Cardiac septum (tissue), 1 donor: ENCODE measurements at places on chromosomes 4 and X. TPM values are rescaled to one million over a fixed set of nuclear protein-coding genes. Genes with fewer than 3 reads are reported as not detected.

GRCh38 chrX:136291824-136292223, 8.9 kb upstream of the ADGRG4 start:
- no peak for DNase-seq

GRCh38 chrX:42131856-42132255, 208.5 kb upstream of the CASK start:
- DNase-seq, result no peak

DNA sequence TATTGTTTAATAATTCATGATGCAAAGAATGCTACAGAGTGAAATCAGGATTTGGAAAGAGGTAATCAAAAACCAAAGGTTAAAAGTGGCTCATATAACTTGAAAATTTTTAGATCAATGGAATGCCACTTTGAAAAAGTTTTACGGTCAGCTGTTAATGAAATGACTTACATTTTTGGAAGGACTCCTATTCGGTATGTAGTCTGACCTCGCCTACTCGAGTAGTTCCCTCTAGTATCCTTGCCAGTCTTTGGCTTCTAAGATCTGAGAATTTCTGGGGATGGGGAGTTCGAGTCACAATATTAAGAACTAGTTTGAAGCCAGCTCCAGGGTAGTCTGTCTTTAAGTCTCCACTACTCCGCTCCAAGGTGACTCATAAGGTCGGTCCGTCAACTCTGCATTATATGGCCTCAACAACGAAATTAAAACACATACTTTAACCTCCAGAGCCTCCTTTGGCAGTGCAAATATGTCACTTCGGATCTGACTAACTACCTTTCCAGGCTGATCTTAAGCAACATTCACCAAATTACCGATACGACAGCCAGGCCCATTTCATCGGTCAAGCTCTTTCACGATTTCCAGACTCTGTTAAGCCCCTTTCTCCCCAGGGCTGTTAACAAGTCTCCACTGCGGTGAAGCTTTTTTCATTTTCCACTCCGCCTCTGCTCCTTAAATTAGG, 733 bp upstream of the NAA15 start:
- no peak for DNase-seq

- no peak for DNase-seq
Measured at GRCh38 chrX:101973066-101973465, 41.2 kb upstream of the ZMAT1 start.

GRCh38 chr4:5843573-5844530, 49.0 kb downstream of the CRMP1 start:
- DNase-seq, result no peak

PF4V1 gene
- total RNA-seq, result not detected

FOXR2 gene
- not detected for total RNA-seq

IL21 gene
- not detected for total RNA-seq

BEX3 gene
- 80.2 TPM for total RNA-seq
